ENCODE measurements at places on chromosomes 16 and 17. TPM values are rescaled to one million over a fixed set of nuclear protein-coding genes. Genes with fewer than 3 reads are reported as not detected.

The COX6A2 gene
- not detected for total RNA-seq

The GGA2 gene
- 22.2 TPM for total RNA-seq

DNA sequence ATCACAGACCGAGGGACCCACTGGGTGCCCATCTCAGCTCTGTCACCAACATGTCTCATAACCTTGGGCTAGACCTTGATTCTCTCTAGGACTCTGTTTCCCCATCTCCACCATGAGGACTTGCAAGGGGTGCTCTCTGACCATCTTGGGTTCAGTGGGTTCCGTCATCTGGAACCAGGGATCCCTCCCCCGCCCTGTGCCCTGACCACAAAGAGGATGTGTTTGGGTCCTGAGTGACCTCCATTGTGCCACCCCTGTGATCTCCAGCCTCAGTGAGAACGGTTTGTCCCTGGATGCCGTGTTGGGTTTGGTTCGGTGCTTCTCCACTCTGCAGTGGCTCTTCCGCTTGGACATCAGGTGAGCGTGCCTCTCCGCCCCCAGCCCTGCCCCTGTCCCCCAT, 49.1 kb upstream of the CPNE2 start:
- no peak for DNase-seq

GRCh38 chr17:77354420-77354669, 213.6 kb downstream of the SEC14L1 start:
- DNase-seq: no peak

DNA sequence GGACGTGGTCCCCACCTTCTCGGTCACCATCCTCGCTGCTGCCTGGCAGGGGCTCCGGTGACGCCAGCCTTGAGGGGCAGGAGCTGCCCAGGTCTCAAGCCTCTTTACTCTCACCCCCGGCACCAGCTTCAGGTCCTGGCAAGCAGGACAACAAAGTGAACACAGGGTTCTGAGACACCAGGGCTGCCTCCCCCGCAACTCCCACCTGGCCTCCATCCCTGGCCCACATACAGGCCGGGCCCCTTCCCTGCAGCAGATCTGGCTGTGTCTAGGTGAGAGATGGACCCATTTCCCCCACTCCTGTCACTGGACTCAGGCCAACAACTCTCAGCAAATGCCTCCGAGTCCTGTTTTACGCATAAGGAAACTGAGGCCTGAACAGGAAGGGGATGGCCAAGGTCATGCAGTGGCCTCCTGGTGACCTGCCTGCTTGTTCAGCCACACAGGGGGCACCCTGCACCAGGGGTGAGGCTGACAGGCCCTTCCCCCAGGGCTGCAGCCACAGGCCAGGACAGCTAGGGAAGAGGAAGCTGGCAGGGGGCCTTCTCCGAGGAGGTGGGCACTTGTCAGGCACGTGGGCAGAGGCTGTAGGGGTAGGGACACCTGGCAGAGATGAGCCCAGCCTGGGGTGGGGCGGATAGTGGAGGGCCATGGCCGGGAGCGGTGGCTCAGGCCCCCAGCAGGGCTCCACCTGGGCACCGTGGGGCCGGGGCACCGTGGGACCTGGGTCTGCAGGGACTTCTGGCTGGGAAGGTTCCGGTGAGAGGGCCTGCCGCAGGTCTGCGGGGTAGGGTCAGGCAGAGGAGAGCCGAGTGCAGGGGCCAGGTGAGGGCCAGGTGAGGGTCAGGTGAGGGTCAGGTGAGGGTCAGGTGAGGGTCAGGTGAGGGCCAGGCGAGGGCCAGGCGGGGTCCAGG, 46.7 kb upstream of the PVALEF start:
- DNase-seq: no peak
